ENCODE measurements at places on chromosomes 6 and 20.

GRCh38 chr6:161486361-161487216 lies 212.7 kb upstream of the AGPAT4 start:
- no peak for DNase-seq

DNA sequence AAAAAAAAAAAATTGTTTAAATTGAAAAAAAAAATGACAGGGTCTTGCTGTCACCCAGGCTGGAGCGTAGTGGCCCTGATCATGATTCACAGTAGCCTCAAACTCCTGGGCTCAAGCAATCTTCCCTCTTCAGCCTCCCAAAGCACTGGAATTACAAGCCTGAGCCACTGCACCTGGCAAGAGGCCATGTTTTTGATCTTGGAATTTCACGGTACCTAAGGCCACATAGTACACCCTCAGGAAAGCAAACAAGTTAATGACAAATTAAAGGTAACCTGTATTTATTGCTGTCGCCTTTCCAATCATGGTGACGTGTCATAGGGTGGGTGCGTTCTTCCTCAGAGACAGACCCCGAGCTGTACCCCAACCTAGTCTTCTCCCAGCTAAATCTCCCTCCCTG lies 79.2 kb downstream of the LINC00237 start:
- no peak for DNase-seq

DNA sequence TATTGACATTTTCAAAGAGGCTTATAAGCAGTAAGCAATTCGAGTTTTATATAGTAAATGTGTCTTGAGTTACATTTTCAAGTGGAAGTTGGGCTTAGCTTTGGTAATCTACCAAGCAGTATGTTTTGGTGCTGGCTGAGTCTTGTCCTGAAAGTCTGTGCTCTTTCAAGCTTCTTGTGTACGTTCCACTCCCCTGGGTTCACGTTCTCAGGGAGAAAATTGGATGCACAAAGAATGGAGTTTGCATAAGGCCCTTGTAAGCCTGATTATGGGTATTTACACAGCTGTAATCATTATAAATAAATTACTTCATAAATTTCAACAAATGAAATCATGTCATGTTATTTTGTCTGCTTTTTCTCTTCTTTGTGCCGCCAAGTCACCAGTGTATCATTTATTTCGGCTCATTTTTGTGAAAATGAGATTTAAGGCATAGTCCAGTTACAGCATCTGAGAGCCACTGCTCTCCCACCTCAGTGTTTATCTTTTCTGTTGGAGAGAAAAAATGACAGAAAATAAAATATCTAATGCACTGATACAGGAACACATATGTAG lies 262.5 kb downstream of the BTBD3 start:
- no peak for DNase-seq

- DNase-seq = no peak
Measured at GRCh38 chr20:46212252-46212651, 94.1 kb downstream of the CD40 start.

Measured in BJ (cell line).